ENCODE measurements at places on chromosomes 2 and 18.

DNA sequence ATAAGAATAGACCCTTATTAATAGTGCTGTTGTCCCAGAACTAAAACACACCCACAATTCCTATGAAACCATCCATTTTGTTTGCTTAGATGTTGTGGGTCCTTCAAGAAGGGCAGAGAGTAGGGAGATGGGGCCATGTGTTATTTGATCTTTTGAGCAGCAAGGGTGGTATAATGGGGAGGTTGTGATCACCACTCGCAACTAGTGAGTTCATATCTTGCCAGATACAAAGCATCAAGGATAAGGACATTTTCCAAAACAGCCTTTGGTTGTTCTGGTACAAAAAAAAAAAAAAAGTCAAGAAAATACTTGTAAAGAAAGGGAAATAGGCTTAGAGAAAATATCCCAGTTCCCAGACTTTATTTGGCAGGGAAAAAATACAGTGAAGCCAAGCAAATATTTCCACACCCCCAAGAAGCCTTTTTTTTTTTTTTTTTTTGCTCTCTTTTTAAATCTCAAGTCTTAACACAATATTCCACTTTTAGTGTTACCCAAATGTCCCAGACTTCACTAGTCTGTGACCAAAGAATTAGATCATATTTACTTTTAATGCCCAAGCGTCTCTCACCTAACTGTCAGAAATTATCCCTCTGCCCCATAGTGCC, 54.1 kb downstream of the ANTXR1 start:
- no peak for DNase-seq

GRCh38 chr18:8744038-8744437, 38.7 kb downstream of the MTCL1 start:
- DNase-seq, result no peak

- no peak for DNase-seq
Observed at GRCh38 chr2:27204566-27204965, 7.3 kb upstream of the ATRAID start.

DNA sequence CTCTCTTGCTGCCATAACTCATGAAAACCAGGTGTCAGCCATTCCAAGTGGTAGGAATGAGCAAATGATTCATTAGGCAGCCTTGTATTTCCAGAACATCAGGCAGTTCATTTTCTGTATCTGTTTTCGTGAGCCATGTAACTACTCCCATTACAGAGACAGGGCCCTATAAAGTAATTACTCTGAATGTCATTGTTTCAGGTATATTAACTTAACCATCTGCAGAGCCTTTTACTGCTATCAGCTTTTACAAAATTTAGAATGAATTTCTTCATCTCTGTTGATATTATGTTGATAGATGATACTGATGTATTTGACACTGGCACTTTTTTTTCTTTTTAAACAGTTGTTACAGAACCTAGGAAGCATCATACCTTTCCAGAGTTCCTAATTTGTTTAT, 69.9 kb downstream of the MGAT5 start:
- no peak for DNase-seq

DNA sequence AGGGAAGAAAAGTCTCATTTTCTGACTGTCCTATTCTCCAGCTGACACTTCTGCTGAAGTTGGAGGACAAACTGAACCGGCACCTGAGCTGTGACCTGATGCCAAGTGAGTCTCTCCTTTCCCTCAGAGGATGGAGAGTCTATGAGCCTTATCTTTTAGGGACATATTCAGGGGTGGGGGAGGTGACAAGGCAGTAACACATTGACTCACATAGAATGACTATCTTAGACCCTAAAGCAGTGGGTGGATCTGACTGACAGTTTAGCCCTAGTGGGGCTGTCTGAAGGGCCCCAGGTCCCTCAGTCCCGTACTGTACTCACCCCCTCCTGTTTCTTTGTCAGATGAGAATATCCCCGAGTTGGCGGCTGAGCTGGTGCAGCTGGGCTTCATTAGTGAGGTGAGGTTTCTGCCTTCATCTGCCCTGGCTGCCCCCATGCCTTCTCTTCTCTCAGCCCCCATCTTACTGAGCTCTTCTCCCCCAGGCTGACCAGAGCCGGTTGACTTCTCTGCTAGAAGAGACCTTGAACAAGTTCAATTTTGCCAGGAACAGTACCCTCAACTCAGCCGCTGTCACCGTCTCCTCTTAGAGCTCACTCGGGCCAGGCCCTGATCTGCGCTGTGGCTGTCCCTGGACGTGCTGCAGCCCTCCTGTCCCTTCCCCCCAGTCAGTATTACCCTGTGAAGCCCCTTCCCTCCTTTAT, 805 bp upstream of the KRTCAP3 start:
- no peak for DNase-seq

DNA sequence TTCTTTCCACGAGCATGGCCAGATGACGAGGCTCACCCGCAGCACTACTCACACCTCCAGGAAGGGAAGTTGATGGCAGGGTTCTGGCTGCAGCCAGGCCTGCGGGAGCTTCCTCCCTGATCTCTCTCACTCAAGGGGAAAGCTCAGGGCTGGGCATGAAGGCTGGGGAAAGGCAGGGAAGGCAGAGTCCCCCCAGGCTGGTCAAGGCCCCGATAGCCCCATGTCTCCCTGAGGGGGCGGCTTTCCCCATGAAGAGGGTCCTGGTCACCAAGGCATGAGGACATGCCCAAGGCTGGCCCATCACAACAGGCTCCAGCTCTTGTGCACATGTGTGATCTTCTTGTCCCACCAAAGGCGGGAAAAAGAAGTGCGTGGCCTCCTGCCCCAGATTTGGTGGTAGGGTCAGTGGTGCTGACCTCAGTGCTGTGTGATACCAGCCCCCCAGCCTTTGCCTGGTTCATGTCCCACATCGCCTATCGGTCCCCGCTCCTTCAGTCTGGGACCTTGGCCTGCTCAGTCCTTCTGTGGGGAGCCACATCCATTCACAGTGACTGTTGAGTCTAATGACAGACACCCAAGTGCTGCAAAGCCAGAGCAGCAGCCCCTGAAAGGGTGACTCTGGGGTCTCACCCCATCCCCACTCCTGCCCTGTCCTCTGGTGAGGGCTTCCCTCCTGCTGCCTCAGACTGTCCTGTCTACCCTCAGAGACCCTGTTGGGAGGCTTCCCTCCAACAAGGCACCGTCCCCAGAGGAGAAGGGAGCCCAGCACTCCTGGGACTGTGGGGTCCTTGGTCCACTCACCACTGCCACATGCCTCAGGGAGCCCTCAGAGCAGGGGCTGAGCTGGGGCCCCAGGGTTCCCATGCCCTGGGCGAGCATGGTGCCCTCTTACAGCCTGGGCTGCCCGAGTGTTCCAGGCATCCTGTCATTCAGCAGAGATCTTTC, 49.8 kb upstream of the ALPP start:
- DNase-seq, result no peak

DNA sequence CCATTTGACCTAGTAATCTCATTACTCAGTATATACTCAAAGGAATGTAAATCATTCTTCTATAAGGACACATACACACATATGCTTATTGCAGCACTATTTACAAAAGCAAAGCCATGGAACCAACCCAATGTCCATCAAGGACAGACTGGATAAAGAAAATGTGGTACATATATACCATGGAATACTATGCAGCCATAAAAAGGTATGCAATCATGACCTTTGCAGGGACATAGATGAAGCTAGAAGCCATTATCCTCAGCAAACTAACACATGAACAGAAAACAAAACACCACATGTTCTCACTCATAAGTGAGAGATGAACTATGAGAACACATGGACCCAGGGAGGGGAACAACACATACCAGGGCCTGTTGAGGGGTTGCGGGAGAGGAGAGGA, 214.5 kb downstream of the NBAS start:
- no peak for DNase-seq

GRCh38 chr2:54897420-54898310, 152.6 kb downstream of the RTN4 start:
- no peak for DNase-seq

DNA sequence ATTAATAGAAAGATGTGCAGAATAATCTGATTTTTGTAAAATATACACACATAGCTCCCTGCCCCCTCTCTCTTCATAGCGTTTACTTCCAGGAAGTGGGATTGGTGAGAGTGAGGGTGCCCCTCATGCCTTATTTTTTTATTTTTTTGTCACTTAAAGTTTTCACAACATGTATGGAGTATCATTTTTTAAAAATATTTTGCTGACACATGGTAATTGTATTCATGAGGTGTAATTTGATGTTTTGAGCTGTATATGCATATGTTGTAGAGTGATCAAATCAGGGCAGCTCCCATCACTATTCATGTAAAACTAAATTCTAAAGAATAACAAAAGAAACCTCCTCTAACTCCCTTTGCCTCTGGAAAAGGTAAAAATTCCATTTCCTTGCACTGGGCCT, 74.7 kb downstream of the VSNL1 start:
- DNase-seq, result no peak

DNA sequence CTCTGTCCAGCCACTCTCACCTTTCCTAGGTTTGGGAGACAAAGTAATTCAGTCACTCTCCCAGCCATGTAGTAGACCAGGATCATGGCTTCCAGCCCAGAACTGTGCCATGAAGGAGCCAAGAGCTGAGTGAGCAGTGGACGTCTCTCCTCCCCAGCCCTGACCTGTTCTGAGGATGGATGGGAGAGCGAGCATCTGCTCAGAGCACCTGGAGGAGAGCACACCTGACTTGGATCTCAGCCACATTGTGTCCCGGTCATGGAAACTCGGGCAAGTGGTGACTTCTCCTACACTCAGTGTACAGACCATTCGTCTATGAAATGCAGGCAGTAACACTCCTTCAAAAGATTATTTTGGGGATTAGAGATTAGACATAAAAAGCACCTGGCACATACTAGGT, 299.7 kb downstream of the TNS1 start:
- peak; percentile 28 for DNase-seq

- DNase-seq, result no peak
Observed at GRCh38 chr2:57105694-57106093, 921.9 kb downstream of the CCDC85A start.

- DNase-seq, result no peak
Observed at GRCh38 chr18:12318334-12318697, 10.3 kb downstream of the TUBB6 start.

GRCh38 chr2:45459860-45460259, 151.2 kb downstream of the SRBD1 start:
- DNase-seq, result no peak

DNA sequence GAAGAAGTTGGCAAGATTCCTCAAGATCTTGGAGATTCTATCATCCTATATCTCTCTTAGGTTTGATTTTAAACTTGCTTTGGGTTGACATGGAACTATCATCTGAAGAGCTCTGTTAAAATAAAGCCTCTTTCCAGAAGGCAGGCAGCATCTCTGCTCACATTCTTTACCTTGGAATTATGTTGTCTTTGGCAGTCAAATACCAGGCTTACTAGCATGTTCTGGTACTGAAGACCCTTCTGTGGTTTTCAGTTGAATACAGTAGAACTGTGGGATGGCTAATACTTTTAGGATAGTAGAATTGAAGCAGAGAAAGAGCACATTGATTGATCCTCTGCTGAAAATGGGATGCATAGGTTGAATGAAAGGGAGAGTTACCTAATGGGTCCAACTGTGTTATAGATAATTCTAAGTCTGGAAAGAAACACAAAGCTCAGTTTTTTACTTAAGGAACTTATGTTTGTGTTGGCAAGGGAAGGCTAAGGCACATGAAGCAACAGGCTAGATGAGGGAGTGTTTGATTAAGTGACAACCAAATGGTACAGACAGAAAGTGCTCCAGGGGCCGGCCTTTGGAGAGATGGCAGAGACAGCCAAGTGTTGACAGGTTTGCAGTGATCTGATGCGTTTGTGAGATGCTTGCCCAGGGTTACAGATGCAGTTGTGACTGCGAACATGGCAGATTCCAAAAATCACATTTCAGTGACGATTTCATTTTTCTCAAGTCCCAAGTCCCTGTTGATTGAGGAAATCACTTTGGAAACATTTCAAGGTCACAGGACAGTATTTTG, 397.9 kb downstream of the MEIS1 start:
- DNase-seq, result no peak

DNA sequence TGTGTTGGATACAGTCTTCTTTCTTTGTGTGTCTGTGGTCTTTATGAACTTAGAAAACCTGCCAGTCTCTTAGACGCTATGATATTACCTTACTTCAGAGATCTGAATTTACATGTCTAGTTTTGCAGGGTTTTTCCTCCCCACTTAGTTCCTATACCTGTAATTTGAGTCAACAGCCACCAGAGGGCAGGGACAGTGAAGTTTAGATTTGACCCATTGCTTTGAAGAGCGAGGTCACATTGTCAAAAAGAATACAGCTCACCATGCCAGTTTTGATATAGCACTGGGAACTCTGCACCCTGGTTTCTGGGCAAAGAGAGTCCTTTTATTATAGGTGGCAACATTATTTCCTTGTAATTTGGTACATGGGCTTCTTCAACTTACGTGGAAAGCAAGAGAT, 102.3 kb downstream of the MAPK4 start:
- no peak for DNase-seq

GRCh38 chr2:167144179-167144898, 256.1 kb downstream of the XIRP2 start:
- DNase-seq, result no peak

DNA sequence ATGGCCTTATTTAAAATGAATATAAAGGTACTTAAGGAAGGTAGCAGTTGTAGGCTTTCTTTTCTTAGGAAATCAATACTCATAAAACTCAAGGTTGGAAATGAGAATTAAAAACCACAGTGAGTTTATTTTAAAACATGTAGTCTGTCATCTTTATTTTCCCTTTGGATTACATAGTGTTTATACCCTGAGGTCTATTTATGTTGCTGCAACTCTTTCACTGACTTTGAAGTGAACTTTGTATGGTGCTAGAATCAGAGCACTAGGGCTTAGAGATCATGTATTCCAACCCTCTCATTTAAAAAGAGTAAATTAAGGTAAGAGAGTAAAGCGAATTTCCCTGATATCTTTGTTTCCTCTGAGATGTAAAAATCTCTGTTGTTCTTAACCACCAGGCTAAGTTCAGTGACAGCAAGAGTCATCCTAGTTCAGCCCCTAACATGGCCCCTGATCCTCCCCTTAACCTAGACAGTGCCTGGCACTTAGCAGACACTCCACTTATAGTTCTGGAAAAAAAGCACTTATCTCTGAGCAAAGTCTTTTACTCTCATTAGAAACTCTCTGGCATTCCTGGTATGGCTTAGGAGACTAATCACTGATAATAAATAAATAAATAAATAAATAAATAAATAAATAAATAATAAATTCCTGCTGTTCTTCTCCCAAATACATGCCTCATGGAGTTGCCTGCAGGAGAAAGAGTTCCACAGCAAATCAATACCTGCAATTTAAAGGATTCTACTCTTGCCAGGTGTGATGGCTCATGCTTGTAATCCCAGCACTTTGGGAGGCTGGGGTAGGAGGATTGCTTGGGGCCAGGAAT, 33.0 kb upstream of the PPP1R1C start:
- no peak for DNase-seq

- DNase-seq, result no peak
Observed at GRCh38 chr18:55403421-55403949, 184.5 kb downstream of the TCF4 start.

- no peak for DNase-seq
Observed at GRCh38 chr2:225773148-225773547, 373.6 kb downstream of the NYAP2 start.
